ENCODE measurements at places on chromosomes 2 and 18.

DNA sequence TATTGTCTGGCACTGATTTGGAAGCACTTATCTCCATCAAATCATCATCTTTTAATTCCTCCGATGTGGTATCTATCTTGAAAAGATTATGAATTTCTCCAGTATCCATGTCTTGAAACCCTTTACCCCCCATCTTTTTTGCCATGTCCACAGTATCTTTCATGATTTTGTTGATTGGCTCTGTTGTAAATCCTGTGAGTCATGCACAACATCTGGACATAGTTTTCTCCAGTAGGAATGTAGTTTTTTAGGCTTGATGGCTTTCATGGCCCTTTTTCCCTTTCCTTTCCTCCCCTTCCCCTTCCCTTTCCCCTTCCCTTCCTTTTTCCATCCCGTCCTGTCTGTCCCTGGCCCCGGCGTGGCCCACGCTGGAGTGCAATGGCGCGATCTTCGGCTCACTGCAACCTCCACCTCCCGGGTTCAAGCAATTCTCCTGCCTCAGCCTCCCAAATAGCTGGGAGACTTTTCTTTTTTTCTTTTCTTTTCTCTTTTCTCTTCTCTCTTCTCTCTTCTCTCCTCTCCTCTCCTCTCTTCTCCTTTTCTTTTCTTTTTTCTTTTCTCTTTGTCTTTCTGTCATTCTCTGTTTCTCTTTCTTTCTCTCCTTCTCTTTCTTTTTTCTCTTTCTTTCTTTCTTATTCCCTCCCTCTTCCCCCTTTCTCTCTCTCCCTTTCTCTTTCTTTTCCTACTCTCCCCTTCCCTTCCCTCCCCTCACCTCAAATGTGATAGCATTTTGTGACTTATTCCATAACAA is 18.4 kb upstream of the ZNF638 start:
- DNase-seq = no peak

DNA sequence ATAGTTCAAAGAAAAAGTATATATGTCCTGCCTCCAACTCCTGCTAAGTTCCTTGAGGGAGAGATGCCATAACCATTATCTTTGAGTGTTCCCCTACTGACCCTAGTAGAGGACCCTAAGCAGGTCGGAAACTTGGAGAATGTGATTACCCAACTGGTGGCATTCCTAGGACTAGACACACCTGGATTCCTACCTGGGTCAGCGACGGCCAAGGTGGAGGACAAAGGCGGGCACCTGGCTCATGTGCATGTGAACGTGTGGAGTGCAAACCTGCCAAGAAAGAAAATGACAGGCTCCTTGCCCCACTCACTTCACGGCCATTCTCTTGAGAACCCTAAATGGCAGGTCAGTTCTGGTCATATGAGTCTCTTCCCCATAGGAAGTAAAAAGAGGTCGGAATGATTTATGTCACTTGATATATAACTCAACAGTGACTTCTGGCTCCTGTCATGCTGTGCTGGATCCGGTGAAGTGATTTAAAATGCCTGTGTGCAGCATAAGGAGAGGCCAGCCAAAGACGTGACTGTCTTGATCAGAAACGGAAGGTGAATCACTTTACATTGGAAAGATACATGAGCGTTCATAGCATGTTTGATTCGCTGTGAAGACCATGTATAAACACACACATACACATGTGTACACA is 371.6 kb downstream of the EIPR1 start:
- DNase-seq = no peak

- no peak for DNase-seq
These were observed 89.1 kb downstream of the FIGN start for GRCh38 chr2:163646687-163647086.

DNA sequence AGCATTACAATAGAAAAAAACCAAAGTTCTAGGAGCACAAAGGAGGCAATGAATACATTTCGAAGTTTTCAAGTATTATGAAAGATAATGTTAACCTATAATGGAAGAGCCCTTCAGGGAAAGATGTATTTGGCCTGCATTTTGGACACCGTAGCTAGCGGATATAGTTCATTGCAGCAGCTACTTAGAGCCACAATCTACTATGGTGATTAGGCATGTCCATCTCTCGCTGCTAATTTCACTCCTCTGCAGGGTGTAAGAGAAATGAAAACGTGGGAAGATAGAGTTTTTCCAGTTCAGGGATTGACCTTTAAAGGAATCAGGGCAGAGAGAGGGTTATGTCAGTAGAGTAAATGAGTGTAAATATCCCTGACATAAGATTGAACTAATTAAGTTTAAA is 8.5 kb upstream of the CAVIN2 start:
- DNase-seq = no peak

DNA sequence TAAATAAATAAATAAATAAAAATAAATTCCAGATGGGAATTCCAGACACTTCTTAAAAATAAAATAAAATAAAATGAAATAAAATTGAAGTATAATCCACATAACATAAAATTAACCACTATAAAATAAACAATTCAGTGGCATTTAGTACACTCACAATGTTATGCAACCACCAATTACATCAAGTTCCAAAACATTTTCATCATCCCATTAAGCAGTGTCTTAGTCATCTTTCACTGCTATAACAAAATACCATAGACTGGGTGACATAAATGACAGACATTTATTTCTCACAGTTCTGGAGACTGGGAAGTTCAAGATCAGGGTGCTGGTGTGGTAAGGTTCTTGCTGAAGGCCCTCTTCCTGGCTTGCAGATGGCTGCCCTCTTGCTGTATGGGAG is 22.6 kb upstream of the PROKR1 start:
- DNase-seq = no peak

- DNase-seq = no peak
These were observed 25.3 kb upstream of the SMAD7 start for GRCh38 chr18:48975817-48976649.

DNA sequence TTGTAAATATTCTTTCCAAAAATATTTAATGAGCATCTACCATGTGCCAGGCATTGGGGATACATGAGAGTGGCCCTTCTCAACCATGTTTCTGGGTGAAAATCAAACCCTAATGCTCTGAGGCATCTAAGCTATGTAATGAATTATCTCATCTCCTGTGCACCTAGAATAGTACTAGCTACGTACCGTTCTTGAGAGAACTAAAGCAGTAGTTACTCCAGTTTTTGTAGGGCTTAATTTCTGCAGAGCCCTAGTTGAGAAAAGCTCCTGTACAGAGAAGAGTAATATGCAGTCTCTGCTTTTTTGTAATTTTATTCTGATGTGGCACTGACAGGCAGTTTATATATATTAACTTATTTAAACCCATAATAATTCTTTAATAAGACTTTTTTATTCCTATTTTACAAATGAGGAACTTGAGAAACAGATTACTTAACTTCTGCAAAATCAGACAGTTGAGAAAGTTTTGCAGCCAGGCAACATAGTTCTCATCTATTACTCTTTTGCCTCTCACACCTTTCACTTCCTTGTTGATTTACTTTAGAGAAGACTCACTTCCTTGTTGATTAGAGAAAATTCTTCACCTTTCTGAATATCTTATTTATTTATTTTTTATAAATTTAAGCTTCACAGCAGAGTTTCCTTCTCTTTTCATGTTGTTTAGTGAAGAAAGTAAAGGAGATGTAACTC is 3.1 kb downstream of the SPOPL start:
- DNase-seq = no peak

- no peak for DNase-seq
These were observed 882.4 kb upstream of the FAM98A start for GRCh38 chr2:34481542-34481941.

GRCh38 chr2:127510073-127510472 is 16.2 kb downstream of the IWS1 start:
- DNase-seq = no peak

DNA sequence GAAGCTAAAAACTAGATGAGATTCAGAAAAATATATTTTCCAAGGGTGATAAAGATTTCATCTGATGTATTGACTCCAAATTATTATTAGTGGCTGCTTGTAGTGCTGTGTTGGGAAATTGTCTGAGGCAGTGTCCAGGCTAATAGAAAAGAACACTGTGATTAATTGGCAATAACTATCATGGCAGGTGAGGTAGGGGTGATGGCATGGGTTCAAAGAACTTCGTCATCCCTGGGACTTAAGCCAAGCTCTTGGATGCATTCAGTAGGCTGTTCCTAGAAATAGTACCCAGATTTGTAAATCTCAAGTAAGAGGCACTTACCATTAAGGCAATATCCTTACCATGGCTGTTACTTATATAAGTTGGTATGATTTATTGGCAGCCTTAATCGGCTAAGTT is 13.2 kb upstream of the RAPGEF4 start:
- no peak for DNase-seq

GRCh38 chr2:167048829-167049228 is 160.5 kb downstream of the XIRP2 start:
- DNase-seq = no peak

GRCh38 chr2:219230059-219230540 is 494 bp downstream of the ANKZF1 start:
- DNase-seq = no peak

DNA sequence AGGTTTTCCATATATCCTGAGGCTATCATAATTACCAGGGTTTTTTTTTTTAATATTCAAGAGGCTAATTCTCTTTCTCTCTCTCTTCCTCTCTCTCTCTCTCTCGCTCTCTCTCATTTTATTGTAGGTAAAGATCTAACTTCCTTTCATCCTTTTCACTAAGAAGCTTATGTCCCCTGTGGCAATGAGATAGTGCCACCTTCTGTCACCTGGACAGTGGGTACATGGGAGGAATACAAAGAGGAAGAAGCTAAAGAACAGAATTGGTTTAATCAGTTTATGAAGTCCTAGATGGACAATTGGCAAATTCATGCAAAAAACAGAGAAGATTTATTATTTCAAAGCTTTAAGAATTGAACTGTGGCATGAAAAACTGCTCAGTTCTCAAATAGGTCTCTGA is 1582.3 kb upstream of the TMEFF2 start:
- DNase-seq = no peak

DNA sequence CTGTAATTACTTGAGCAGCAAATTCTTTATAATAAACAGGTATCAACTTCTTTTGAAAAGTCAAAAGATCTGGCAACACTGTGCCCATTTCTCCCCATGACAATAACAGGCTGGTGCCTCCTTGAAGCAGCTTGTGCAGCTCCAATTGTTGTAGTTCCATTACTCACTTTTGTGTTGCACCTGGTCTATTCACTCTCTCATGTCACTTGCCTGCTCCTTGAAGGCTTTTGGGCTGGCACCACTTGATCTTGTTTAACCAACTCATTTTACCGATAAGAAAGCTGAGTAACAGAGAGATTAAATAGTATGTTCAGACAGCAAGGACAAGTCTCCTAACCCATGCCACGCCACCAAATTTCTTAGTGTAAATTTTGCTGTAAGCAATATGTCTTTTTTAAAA is 314.5 kb downstream of the OSR1 start:
- DNase-seq = no peak

DNA sequence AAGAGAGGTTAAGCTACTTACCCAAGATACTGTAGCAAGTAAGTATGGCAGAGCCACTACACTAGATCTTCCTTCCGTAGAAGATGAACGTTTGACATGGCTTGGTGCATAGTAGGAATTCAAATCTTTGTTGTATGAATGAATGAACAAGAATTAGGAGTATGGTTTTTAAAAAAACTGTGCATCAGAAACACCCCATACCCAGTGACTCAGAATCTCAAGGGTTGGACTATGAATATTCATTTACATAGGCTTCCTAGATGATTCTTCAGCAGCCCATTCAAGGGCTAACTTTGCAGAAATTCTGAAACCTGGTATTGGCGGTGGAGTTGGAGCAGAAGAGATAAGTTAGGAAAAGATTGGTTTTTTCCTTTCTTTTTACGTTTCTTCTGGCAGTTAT is 5.4 kb downstream of the ACTR3 start:
- no peak for DNase-seq

DNA sequence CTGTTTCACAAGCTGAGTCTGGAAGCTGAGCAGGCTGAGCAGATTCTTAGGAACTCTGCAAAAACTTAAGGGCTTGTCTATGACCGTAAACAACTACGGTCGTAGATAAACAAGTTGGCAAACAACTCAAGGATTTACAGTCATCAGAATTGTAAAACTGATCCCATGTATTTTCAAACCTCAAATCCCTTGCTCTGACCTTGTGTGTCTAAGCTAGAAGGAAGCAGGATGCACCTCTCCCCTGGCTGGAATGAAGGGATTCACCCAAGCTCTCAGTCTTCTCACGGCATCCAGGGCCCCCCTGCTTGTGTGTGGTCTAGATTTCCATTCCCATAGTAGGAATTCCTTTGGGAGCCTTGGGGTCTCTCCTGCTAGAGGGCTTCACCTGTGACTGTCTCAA is 12.4 kb upstream of the IL1RN start:
- no peak for DNase-seq

- no peak for DNase-seq
These were observed 251.7 kb downstream of the LRRTM4 start for GRCh38 chr2:77270433-77270832.
